NCI-H2171 treated with DMSO at 0.1 percent for 48 hours (cell line): ENCODE measurements at places on chromosomes 2 and 18.

GRCh38 chr2:27502142-27502541 is 5.5 kb downstream of the GCKR start:
- DNase-seq = no peak

DNA sequence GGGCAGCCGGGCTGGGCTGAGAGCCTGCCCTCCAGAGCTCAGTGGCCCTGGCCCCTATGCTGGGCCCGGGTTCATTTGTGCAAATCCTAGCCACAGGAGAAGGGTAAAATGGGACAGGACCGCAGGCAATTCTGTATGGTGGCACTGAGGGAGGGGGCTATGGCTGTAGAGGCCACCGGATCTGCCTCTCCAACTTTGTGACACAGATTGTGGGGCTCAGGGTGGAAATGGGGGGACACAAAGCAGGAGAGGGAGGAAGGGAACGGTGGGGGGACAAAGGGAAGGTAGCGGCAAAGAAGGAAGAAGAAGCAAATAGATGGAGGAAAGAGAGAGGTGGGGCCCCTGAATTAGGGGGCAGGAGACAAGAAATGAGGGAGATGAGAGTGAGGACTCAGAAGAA is 201.1 kb downstream of the SMAD2 start:
- no peak for DNase-seq

DNA sequence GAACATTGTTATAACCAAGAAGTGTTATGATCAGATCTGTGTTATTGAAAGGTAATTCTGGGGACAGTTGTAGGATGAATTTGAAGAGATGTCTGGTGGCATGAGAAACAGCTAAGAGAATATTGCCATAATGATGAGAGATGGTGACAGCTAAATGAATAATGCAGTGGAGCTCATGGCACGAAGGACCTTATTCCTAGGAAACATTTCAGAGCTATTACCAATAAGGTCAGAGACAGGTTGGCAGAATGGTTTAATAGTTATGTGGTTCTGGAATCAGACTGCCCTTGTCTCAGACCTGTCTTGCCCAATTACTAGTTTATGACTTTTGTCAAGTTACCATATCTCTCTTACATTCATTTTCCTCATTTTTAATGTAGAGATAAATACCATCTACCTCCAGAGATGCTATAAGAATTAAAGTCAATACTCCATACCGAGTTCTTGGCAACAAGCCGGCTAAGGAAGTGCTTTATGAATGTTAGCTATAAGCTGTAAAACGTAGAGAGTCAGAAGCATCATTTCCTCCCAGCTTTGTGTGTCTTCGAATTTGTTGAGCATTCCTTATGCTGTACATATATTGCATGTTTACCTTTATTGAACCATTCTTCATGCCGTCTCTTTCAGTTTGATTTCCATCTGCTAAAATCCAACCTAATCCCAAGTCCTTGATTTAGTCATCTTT is 73.6 kb upstream of the COL5A2 start:
- DNase-seq = no peak

- no peak for DNase-seq
Measured at GRCh38 chr2:130829015-130829414, 7.7 kb upstream of the ARHGEF4 start.

GRCh38 chr2:212112401-212112800 is 426.2 kb downstream of the ERBB4 start:
- no peak for DNase-seq

DNA sequence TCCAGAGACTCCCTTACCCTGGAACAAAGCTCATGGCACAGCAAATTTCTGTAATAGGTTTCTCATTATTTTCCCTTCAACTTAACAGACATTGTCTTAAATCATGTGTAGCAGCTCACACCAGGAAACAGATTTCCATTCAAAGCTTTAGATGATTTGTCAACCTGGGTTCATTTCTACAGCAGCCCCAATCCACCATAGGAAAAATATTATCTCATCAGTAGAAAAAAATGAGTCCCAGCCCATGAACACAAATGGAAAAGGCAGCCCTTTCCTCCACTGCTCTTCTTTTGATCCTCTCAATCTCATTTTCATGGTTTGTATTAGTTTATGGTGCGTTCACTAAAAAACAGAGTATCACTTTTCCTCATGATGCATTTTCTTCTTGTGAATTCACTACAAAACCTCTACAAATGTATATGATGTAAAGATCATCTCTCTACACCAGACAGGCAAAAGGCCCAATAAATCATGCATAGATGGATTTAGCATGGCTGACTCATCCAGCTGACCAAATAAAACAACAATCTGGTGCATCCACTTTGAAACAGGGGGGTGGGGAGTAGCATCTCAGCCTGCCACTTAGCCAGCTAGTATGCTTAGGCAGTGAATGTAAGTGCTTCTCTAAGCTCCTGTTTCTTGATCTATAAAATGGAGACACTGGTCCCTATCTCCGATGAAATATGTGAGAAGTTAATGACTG is 78.6 kb downstream of the SATB2 start:
- DNase-seq = no peak
